ENCODE measurements at places on chromosomes 5 and 9.

GRCh38 chr9:127572961-127573721 lies 38.9 kb upstream of the STXBP1 start:
- DNase-seq, result no peak

GRCh38 chr5:160523502-160524163 lies 102.0 kb downstream of the PTTG1 start:
- no peak for DNase-seq

DNA sequence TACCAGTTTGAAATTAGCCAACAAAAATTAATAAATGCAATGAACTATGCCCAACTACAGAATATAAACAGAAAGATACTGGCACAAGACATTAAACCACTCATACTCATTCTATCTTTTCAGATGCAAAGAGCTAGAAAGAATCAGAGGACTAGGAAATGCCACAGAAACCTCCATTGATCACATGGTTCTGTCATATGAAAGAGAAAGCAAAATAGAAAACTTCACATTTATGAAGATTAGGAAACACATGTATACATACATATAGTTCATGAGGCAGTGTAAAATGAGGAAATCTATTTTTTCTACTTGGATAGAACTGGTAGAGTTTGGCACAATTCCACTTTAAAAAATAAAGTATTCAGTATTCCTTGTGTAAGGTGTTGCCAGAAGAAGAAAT lies 275.1 kb upstream of the PTGER4 start:
- no peak for DNase-seq

DNA sequence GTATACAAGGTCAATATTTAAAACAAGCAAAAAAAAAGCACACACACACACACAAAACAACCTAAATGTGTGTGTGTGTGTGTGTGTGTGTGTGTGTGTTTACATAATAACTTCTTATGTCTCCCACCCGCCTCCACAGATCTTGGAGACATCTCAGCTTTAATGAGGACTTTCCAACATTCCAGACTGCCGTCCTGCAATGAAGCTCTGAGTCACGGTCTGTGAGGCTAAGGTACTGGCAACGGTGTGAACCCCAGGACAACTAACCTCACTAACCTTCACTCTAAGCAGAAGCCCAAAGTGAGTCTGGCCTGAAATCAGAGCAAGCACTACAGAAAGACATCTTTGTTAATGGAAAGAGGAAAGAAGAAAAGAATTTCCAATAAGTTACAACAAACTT lies 22.3 kb downstream of the ZNF474 start:
- DNase-seq, result no peak

DNA sequence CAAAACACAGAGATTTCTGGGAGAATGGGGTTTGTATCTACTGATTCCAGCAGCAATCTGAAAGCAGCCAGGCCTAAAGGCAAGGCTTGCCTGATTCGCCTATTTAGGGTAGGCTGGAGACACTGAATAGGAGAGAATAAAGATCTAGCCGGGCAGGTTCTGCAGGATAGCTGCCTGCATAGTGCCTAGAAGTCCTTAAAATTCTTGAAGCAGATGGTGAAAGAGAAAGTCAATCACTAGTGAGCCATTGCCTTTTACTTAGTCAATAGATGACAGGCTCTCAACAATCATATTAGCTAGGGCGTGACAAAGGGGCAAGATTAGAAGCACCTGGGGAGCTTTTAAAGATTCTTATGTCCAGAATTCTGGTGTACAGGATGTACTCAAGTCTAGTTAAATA lies 522.7 kb downstream of the HTR1A start:
- DNase-seq, result no peak

DNA sequence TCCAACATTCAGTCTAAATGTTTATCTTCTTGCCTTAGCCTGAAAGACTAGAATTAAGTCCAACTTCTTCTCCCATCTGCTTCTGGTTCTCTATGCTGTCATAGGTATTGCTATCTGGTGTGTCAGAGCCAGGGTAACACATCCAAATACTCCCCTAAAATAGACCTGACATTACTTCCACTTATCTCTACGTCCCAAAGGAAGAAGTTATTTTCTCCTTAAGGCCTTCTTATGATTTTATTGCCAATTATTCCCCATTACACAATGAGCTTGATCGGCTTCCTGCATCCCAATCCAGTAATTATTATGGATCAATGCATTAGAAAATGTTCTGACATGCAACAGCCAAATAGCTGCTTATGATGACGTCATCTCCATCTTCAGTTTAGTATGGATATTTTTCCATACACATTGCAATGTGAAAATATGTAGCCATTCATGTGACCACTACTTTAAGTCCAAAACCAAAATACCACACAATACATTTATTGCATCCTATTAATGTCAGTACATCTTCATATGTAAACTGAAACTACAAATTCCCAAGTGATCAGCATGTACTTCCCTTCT lies 555.5 kb downstream of the MAT2B start:
- no peak for DNase-seq

DNA sequence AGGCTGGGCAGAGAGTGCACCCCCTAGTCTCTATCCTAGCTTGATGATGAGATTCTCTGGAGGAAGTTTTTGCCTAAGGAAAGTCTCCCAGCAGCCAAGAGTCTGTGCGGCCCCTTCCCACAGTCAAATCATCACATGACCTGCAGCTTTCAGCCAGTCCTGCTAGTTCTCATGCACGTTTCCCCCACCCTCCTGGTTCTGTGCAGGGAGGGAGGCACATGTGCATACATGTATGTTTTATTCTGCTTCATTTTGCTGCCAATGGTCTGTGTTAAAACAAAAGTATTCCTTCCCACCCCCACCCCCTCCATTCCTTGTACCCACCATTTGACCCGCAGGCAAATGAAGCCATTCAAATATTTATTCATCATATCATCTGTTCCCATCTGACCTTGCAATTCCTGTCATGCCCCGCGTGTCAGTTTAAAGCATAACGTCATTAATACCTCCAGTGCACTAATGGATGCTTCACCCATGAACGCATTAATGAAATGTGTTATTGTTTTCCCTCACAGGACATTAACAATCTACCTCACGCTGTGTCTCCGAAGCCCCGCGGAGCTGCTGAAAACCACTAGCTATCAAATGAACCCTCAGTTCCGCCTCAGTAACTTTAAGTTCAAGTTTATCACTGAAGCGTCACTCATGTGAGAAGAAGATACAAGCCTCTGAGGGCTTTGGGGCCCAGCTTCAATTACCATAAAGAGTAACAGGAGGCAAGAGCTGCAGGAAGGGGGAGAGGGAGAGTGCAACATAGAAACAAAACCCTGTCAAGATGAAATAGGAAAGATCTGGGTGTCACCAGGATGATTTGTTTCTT lies 139.6 kb downstream of the RASEF start:
- no peak for DNase-seq

- DNase-seq, result no peak
Observed at GRCh38 chr9:128910906-128911305, 9.9 kb upstream of the PHYHD1 start.

DNA sequence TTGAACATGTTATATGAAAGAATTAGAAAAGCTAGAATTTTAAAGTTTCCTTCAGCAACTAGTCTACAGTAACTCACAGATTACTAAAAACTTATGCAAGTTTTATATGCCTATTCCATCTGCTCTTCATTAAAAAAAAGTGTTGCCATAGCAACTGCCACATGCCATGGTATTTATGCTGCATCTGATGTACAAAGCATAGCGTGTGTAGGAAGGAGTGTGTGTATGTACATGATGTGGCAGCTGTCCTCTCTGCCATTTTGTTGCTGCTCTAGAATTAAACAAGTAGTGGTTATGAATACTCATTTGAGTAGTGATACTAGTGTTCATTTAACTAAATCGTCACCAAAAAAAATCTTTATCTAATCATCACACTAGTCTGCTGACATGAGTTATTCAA lies 593.5 kb downstream of the CETN3 start:
- no peak for DNase-seq

DNA sequence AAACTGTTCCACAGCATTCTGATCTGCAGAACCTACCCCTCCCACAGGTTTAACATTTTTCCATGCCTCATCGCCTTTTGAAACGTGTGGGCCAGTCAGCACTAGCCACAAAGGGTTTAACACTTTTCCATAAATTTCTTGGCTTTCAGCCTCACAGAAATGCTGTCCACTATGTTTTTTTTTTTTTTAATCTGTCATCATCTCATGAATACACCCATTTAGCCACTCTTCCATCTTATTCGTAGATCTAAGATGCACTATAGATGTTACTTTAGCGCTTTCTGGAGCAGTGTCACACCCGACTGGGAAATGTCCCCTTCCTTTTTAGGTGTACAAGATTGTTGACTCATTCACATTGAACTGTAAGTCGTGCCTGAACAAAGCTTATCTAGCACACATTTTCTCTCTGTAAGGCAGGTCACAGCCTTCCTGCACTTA lies 62.3 kb downstream of the GCNT1 start:
- no peak for DNase-seq

All from mesothelial cell of epicardium (in vitro differentiated cells).